ENCODE measurements at places on chromosomes 11 and 22.

GRCh38 chr11:68342459-68343158 is 30.2 kb downstream of the LRP5 start:
- ATAC-seq: no peak

GRCh38 chr22:17098379-17098819 is 13.6 kb downstream of the IL17RA start:
- peak; percentile 85 for ATAC-seq

DNA sequence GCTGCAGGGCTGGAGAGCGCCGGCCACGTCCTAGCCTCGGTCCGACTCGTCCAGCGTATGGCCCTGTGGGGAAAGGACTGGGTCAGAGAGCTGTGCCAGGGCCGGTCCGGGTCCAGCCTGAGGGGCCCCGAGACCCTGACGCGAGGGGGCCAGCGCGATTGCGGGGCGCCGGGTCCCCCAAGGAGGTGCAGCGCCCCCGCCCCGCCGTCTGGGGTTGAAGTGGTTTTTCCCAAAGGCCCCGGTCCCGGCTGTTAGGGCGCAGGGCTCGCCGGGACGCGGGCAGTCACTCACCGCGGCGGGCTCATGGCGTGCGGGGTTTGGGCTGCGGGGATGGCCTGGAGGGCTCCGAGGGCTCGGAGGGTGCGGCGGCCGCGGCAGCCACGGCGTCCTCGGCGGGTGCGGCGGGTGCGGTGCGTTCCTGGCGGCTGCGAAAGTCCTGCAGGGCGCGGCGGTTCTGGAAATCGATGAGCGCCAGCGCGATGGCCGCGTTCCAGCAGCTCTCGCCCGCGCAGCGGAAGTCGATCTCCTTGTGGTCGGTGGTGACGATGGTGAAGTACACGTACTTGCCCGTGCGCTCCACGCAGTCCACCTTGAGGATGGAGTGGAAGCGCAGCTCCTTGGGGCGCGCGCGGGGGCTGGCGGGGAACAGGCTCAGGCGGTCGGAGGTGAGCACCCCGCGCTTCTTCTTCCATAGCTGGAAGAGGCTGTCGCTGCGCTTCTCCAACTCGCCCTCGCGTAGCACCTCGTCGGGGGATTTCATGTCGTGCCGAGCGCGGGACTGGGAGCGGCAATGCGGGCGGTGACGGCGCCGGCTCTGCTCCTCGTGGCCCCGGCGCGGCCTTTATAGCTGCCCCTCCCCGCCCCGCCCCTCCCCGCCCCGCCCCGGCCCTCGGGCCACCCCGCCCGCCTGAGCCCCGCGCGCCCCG is at the start of gene PHLDA2:
TSS of gene PHLDA2 (minus strand) at position 816 of the 926 bp plus-strand sequence. CDS start at position 760, 56 bp downstream.
- ATAC-seq: peak; percentile 47

GRCh38 chr11:36729825-36730224 is 131.8 kb upstream of the RAG2 start:
- no peak for ATAC-seq

GRCh38 chr11:13944911-13945425 is 17.6 kb upstream of the SPON1 start:
- ATAC-seq: no peak

DNA sequence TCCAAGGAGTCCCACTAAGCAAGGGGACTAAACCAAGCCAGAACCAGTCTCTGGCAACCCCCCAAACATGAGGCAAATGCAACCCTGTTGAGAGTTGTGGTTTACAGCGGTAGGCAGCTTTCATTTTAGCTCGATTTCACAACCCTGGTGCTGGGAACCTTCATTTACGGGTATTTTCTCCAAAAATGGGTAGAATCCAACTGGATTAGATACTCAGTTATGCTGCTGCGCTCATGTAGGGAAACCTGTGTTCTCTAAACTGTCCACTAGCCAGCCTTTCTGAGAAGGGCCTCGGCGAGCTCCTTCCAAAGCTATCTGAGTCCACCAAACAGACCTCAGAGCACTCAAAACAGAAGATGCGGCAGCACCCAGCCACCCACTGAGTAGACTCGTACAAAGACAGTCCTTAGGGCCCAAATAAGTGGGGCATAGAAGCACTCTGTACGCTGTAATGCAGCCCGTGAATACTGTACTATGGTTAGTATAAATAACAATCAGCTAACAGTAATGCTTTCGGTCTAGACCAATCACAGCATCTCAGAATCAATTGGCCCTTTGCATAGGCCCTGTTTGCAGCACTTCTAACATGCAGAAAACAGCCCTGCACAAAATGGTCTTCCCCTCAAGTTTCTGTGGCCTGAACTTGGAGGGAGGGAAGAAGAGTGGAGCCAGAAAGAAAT is 104.7 kb downstream of the ETS1 start:
- peak; percentile 79 for ATAC-seq

GRCh38 chr11:81420668-81421250 is 1312.9 kb downstream of the FAM181B start:
- ATAC-seq: no peak

DNA sequence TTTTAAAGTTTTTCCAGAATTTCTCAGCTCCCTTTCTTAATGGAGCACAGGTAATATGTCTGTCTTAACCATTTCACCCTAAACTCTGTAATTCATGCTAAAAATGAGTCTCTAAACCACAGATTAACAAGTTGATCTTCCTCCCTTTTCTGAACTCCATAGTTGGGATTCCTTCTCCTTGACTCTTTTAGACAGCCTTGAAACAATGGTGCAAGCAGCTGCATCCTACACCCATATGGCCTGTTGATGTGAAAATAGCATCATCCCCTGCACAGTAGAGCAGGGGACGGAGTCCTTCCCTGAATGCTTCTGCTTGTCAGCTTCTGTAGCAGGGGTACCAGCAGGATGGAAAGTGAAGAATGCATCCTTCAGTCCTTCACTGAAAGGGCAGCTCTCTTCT is 192.8 kb upstream of the SORL1-AS1 start:
- ATAC-seq: no peak

DNA sequence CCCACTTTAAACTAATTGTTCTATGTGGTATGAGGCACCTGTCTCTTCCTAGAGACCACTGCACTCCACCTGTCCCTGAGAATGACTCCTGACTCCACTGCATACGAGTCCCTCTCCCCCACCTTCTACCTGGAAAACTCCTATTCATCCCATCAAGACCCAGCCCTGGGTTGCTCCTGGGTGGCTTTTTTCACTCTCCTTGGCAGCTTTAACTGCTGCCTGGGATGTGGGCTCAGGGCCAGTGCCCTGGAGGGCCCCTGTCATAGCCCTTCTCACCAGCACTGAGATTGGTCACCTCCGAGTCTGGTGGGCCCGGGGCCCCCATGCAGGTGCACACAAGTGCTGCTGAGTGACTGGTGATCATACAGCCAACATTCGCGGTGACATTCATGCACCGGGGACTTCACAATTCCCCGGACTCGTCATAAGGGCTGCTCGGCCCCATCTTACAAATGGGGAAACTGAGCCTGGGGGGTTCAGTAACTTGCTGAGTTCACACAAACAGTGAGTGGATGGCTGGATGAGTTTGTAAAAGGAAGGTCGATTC is 25.9 kb upstream of the TOLLIP start:
- ATAC-seq: no peak

DNA sequence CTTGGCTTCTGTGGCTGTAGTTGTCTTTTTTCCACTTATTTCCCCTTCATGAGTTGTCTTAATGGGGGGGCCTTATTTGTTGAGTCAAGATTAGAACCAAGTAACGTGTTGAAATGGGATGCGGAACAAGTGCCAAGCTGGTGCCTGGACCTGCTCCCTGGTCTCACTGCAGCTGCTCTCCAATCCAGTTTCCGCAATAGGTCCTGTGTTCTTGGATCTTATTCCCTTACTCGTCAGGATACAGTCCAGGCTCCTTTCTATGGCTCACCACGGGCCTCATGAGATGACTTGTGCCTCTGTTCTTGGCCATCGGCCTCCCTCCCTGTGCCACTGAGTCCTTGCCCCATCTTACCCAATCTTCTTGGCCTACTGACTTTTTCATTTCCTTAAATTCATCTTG is 159.6 kb upstream of the CADM1 start:
- no peak for ATAC-seq

GRCh38 chr11:91823252-91823830 is 401.3 kb upstream of the FAT3 start:
- ATAC-seq: no peak

GRCh38 chr22:22687638-22688500 is 43.5 kb downstream of the GGTLC2 start:
- ATAC-seq: peak; percentile 56

DNA sequence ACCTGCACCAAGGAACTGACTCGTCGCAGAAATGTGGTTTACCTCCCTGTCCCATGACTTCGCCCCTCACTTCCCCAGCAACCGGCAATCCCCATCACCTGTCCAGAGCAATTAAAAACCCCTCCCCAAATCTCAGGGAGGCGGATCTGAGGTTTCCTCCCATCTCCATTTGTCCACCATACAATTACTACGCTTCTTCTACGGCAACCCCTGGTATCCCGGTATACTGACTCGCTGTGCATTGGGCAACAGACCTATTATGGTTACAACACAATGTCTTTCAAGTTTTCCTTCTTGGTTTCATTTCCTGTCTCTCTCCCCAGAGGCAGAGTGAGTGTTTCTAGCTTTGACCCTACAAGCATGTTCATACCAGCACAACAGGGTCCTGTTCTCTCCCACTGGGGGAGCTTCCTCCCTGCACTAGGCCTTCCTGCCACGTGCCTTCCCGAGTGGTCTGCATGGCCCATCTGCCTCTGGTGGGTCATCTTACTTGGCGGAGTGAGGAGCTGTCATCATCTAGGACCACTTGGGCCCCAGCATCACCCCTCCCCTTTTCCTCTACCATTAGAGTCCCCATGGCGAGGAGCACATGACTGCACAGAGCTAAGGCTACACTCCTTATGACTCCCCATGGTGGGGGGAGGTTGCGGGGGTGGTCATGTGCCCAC is 30.3 kb upstream of the NAP1L4 start:
- ATAC-seq: peak; percentile 79

DNA sequence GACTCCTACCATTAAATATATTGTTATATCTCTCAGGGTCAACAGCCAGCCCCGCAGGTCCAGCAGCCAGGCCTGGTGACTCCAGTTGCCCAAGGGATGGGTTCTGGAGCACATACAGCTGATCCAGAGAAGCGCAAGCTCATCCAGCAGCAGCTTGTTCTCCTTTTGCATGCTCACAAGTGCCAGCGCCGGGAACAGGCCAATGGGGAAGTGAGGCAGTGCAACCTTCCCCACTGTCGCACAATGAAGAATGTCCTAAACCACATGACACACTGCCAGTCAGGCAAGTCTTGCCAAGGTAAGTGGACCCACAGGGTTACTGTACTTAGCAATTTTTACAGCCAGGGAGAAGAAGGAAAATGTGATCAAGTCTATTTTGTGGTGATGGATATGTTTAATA is 35.1 kb downstream of the EP300 start:
- ATAC-seq: no peak

GRCh38 chr11:73401217-73401923 is 25.2 kb downstream of the RELT start:
- no peak for ATAC-seq

- ATAC-seq: no peak
Measured at GRCh38 chr11:73412308-73412707, 36.1 kb downstream of the RELT start.

DNA sequence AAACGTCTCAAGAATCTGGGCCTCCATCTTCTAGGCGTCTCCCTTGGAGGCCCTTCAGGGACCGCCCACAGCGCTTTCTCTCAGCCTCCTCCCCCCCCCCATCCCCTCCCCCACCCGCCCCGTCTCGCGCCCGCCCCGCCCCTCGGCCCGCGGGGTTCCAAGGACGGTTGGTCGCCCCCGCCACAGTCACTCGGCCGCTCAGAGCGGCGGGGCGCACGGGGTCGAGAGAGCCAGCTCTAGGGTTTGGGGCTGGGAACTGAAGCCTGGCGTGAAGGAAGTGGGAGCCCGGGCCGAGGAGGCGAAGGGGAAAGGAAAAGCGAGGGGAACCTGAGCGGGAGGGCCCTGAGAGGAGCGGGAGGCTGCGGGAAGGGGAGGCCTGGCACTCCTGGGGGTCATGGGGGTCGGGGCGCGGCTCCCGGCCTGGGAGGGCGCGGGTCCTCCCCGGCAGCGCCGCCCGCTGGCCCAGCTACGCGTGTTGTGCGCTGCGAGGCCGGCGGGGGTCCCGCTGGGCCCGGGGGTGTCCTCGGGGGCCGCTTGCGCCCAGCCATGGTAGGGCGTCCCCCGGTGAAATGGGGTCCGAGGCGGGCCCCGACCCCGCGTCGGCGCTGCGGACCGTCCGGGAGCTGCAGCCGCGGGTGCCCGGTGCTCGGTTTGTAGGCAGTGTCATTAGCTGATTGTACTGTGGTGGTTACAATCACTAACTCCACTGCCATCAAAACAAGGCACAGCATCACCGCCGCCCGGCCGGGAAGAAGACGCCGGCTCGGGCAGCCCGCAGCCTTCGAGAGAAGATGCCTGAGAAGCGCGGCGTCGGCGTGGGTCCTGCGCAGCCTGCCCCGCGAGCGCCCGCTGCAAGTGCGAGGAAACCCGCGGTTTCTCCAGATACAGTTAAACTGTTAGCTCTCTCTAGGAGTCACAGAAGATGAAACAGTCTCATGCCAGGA is at the start of gene BTG4:
TSS of gene BTG4 (minus strand) at position 91 of the 944 bp plus-strand sequence. CDS start 13,610 bp downstream, outside the sequence.
- peak; percentile 35 for ATAC-seq

- no peak for ATAC-seq
Measured at GRCh38 chr22:17368554-17369438, 464 bp upstream of the CECR2 start.

DNA sequence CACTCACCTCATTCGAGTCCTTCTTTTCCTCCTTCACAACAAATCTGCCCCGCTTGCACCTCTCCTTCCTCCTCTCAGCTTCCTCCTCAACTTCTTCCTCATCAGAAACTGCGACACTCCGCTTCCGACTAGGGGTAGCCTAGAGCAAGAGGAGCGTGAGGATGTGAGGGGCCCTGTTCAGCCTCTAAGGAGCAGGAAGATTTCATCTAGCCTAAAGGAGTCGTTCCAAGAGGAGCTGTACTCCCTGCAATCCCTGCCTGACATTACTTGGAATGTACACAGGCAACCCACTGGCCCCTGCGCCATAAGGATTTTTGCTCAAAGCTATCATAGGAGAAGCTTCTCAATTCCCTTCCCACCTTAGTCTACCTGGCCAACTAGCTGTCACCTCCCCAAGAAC is 34.5 kb downstream of the MORC2 start:
- ATAC-seq: no peak

DNA sequence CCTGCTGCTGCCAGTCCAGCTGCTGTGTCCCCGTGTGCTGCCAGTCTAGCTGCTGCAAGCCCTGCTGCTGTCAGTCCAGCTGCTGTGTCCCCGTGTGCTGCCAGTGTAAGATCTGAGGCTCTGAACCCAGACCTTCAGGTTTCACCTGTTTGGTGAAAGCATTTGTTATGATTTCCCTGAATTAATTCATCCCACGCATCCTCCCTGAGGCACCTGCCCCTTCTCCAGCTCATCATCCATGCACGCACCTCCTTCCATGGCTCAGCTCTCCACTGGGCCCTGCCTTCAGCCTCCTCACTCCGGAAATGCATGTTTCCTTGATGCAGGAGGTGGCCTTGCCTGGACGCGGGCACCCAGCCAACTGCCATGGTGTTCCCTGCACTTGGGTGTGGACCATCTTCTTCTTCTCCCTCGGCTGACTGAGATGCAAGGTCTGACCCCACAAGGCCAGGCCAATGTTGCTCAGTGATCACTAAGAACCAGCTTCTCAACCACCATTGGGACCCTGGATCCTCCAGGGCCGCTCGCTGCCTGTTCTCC is 788 bp downstream of the KRTAP5-10 start:
- ATAC-seq: no peak

GRCh38 chr11:62552485-62553079 is 6.0 kb upstream of the AHNAK start:
- no peak for ATAC-seq
